Testis (tissue), 5 donors: ENCODE measurements at places on chromosomes 4 and X. TPM values are rescaled to one million over a fixed set of nuclear protein-coding genes. Genes with fewer than 3 reads are reported as not detected.
A peak's percentile ranks its signal among the peaks of the same experiment; 100 is the strongest.

DNA sequence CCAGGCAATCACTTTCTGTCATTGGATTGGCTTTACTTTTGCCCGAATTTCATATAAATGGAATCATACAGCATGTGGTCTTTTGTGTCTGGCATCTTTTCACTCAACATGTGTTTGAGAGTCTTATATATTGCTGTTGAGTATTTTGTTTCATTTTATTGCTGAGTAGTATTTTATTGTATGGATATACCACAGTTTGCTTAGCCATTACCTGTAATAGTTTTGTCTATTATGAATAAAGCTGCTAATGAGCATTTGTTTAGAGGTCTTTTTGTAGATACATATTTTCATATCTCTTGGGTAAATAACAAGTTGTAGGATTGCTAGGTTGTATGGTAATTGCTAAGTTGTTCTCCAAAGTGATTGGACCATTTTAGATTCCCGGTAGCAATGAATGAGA, 105.7 kb downstream of the WWC2 start:
- no peak overlapping the region for H3K27ac ChIP-seq
- no peaks in the 10 kb centered on the region for H3K36me3 ChIP-seq
- DNase-seq = no peak
- H3K4me3 ChIP-seq = no peak overlapping the region
- H3K27me3 ChIP-seq = no peaks in the 10 kb centered on the region
- no peaks in the 10 kb centered on the region for H3K4me1 ChIP-seq

DNA sequence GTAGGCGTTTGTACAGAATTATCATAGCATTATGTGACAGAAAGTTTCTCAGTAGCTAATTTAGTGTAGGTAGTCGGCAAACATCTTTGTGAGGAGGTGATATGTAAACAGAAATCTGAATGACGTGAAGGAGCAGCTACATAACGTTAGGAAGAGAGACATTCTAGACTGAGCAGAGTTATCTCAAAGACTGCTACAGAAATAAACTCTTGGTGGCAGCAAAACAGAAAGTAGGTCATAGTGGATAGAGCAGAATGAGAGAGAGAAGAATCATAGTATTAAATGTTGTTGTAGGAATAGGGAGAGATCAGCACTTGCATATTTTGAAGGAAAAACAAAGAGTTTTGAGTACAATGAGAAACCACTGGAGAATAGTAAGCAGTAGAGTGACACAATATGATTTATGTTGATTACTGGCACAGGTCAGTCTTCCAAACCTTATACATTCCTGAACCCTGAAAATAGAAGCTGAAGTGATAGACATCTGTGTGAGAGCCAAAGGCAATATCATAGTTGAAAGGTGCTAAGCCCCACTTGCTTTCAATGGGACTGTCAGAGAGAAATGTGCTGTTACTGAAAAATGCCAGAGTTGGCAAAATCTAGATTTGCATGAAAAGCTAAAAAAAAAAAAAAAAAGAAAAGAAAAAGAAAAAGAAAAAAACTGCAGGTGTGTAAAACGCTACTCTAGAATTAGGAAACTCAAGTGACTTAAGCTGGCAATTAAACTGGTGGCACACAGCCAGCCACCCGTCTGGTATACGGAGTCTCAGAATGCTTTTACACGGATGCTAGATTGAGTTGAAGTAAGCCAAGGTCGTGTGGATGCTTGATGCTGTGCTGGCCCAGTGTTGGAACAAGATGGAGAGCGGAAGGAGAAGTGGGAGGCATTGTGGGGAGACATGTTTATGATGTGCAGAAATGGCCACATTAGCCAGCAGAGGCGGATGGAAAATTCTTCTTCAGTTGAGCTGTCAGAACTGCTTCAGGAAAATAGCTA, 750.2 kb upstream of the HS3ST1 start:
- peak; percentile 24 for DNase-seq
- H3K36me3 ChIP-seq = no peaks in the 10 kb centered on the region
- H3K4me1 ChIP-seq = no peaks in the 10 kb centered on the region
- no peak overlapping the region for H3K27ac ChIP-seq
- no peaks in the 10 kb centered on the region for H3K27me3 ChIP-seq

GRCh38 chr4:156496797-156497196, 474.8 kb downstream of the PDGFC start:
- H3K36me3 ChIP-seq = no peaks in the 10 kb centered on the region
- no peaks in the 10 kb centered on the region for H3K4me1 ChIP-seq
- H3K27ac ChIP-seq = no peak overlapping the region
- no peak overlapping the region for H3K4me3 ChIP-seq

DNA sequence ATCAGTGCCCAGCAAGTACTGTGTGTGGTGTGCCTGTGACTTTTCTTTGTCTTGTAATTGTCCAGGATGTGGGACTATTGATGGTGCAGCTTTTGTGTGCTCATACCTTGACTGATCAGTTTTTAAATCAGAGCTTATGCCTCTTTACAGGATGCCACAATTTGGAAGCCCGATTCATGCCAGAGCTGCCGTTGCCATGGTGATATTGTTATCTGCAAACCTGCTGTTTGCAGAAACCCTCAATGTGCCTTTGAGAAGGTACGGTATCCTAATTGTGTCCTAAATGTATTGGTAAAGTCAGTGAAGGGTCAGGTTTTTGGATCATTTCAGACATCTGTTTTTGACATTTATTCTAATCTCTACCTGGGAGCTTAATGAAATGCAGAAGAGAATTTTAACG, 180.2 kb downstream of the FRAS1 start:
- H3K27me3 ChIP-seq = no peaks in the 10 kb centered on the region
- H3K4me3 ChIP-seq = no peak overlapping the region
- no peaks in the 10 kb centered on the region for H3K4me1 ChIP-seq
- H3K27ac ChIP-seq = no peak overlapping the region

- H3K27me3 ChIP-seq = no peaks in the 10 kb centered on the region
- no peak for DNase-seq
- H3K4me3 ChIP-seq = no peak overlapping the region
- H3K4me1 ChIP-seq = no peaks in the 10 kb centered on the region
Measured at GRCh38 chr4:139942241-139942640, 211.7 kb downstream of the MAML3 start.

Gene PDGFC
- total RNA-seq = 7.8 TPM

Gene GABRG1
- 0.31 TPM for total RNA-seq

DNA sequence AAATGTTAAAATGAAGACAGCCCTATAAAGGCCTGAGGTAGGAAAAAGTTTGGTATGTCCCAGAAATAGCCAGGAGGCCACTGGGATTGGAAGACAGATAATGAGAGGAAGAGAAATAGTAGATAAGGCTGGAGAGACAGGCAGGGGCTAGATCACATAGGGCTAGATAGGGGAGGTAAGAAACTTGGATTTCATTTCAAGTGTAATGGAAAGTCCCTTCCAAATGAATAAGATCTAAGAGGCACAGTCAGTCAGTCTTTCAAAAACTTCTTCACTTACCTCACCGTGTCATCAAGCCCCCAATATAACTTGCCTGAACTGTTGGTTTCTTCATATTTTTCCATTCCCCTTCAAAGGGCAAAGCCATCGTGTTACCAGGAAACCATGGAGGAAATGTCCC, 121.8 kb downstream of the SPCS3 start:
- no peak overlapping the region for H3K27ac ChIP-seq
- H3K4me3 ChIP-seq = no peak overlapping the region
- no peaks in the 10 kb centered on the region for H3K4me1 ChIP-seq
- H3K27me3 ChIP-seq = no peaks in the 10 kb centered on the region
- no peak for DNase-seq

Gene CXCL3
- not detected for total RNA-seq

GRCh38 chr4:94576210-94576609, 124.5 kb downstream of the PDLIM5 start:
- no peak overlapping the region for H3K4me3 ChIP-seq
- no peaks in the 10 kb centered on the region for H3K27me3 ChIP-seq
- H3K4me1 ChIP-seq = no peaks in the 10 kb centered on the region
- H3K36me3 ChIP-seq = no peaks in the 10 kb centered on the region

DNA sequence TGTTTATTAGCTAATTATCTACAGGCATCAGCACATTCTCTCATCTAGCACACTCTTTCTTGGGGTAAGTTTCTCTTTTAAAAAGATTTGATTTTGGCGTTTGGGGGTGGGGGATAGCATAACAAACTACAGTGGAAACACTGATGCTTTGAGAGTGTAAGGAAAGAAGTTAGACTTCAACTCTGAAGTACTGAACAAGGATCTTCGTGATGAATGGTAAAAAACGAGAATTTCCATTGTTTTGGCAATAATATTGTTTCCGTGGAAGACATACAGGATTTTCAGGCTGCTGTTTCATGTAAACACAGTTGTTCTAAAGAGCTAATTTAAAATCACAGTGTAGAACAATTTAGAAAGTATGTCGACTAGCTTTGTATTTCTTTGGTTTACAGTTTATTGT, 451 bp downstream of the LPAR4 start:
- no peaks in the 10 kb centered on the region for H3K36me3 ChIP-seq
- H3K4me1 ChIP-seq = no peaks in the 10 kb centered on the region
- no peak overlapping the region for H3K27ac ChIP-seq
- H3K27me3 ChIP-seq = no peaks in the 10 kb centered on the region

- no peak for DNase-seq
- no peak overlapping the region for H3K4me3 ChIP-seq
- peaks cover 8% of the 10 kb centered on the region for H3K4me1 ChIP-seq
- H3K27ac ChIP-seq = no peak overlapping the region
- no peaks in the 10 kb centered on the region for H3K27me3 ChIP-seq
- H3K36me3 ChIP-seq = no peaks in the 10 kb centered on the region
Measured at GRCh38 chr4:138405466-138405891, 163.3 kb upstream of the SLC7A11 start.

- no peak overlapping the region for H3K4me3 ChIP-seq
- DNase-seq = no peak
- H3K27me3 ChIP-seq = no peaks in the 10 kb centered on the region
- no peaks in the 10 kb centered on the region for H3K4me1 ChIP-seq
- H3K27ac ChIP-seq = no peak overlapping the region
Measured at GRCh38 chr4:172751550-172751949, 417.1 kb upstream of the GALNT7 start.

Gene LRCH2
- 5.4 TPM for total RNA-seq

Gene ANK2
- total RNA-seq = 28.0 TPM

Gene PCGF3
- 84.8 TPM for total RNA-seq

- no peak overlapping the region for H3K4me3 ChIP-seq
- no peaks in the 10 kb centered on the region for H3K4me1 ChIP-seq
- H3K36me3 ChIP-seq = no peaks in the 10 kb centered on the region
- H3K27me3 ChIP-seq = no peaks in the 10 kb centered on the region
- no peak overlapping the region for H3K27ac ChIP-seq
Measured at GRCh38 chr4:85370400-85371032, 104.4 kb upstream of the ARHGAP24 start.

Gene GAGE12J
- total RNA-seq = not detected

DNA sequence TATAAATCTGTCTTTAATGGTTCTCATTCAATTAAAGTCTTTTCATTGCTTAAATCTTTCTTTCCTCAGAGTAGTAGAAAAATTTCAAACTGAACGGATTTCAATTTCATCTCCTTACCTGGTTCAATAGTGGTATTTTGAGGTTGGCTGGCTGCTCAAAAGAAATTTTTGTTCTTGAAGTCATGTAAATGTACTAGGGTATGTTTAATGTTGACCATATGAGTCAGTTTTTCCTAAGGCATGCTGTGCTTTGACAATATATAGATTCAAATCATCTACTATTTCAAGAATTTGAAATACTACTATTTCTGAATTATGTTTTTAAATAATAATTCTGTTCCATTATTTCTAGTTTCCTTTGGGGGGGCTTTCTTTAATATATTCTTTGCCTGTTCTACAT, 105.5 kb downstream of the PACRGL start:
- H3K27me3 ChIP-seq = no peaks in the 10 kb centered on the region
- H3K27ac ChIP-seq = no peak overlapping the region
- no peak for DNase-seq
- no peaks in the 10 kb centered on the region for H3K36me3 ChIP-seq
- no peaks in the 10 kb centered on the region for H3K4me1 ChIP-seq
- H3K4me3 ChIP-seq = no peak overlapping the region

GRCh38 chrX:128975745-128976144, 547.5 kb downstream of the SMARCA1 start:
- no peaks in the 10 kb centered on the region for H3K27me3 ChIP-seq
- no peak overlapping the region for H3K27ac ChIP-seq
- H3K4me1 ChIP-seq = no peaks in the 10 kb centered on the region
- DNase-seq = peak; percentile 54
- H3K4me3 ChIP-seq = no peak overlapping the region
- no peaks in the 10 kb centered on the region for H3K36me3 ChIP-seq

Gene PAGE4
- 0.94 TPM for total RNA-seq

Gene SOX3
- 18.0 TPM for total RNA-seq

Gene GABRE
- 9.7 TPM for total RNA-seq

- no peaks in the 10 kb centered on the region for H3K27me3 ChIP-seq
- no peak overlapping the region for H3K4me3 ChIP-seq
- no peaks in the 10 kb centered on the region for H3K4me1 ChIP-seq
- H3K36me3 ChIP-seq = no peaks in the 10 kb centered on the region
Measured at GRCh38 chr4:67343199-67343598, 202.1 kb downstream of the CENPC start.

DNA sequence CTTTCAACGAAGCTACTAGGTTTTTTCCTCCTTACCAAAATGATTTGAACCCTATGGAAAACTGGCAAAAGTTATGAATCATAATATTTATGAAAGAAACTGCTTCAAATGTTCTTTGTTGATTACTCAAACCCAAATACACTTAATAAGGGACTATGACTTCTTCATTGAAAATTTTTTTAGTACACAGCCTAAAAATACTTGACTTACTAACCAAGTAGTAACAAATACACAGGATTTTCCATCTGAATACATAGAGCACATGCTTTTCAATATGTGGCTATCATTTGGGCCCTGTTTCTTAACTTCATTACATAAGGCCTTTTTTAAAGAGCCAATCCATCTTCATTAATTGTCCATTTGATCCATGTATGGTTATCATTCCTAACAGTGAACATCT, 171.5 kb downstream of the FBXW7 start:
- no peaks in the 10 kb centered on the region for H3K27me3 ChIP-seq
- H3K4me1 ChIP-seq = no peaks in the 10 kb centered on the region
- DNase-seq = no peak
- no peak overlapping the region for H3K27ac ChIP-seq
- no peaks in the 10 kb centered on the region for H3K36me3 ChIP-seq

GRCh38 chr4:103306870-103307375, 108.8 kb upstream of the CENPE start:
- no peak overlapping the region for H3K27ac ChIP-seq
- peak overlapping the region; percentile 5 for H3K4me3 ChIP-seq
- no peaks in the 10 kb centered on the region for H3K27me3 ChIP-seq
- no peaks in the 10 kb centered on the region for H3K36me3 ChIP-seq
- peak; percentile 52 for DNase-seq
- no peaks in the 10 kb centered on the region for H3K4me1 ChIP-seq

DNA sequence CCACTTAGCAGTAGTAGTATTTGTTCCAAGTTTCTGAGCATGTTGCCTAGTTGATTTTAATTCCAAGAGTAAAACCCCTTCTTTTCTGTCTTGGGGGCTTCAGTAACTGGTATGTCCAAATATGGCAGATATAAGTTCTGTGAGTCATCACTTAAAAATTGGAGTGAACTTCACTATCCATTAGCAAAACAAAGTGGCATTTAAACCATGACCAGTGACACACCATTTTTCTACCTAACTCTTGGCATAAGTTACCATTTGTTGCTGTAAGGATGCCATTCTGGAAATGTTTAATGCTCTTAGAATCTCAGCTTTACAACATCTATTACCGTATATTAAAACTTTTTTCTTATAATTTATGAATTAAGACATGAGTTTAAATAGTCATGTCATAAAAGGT, 102.0 kb downstream of the CBR4 start:
- no peak overlapping the region for H3K27ac ChIP-seq
- no peaks in the 10 kb centered on the region for H3K27me3 ChIP-seq
- H3K4me3 ChIP-seq = no peak overlapping the region
- DNase-seq = no peak
- H3K4me1 ChIP-seq = peaks cover 4% of the 10 kb centered on the region

- H3K27ac ChIP-seq = no peak overlapping the region
- H3K27me3 ChIP-seq = no peaks in the 10 kb centered on the region
- DNase-seq = no peak
- H3K36me3 ChIP-seq = no peaks in the 10 kb centered on the region
Measured at GRCh38 chr4:8700531-8700930, 108.0 kb downstream of the CPZ start.
